ENCODE measurements at places on chromosomes 3 and 15.

GRCh38 chr3:28232659-28233058 lies 8.8 kb upstream of the CMC1 start:
- no peak for DNase-seq

GRCh38 chr15:40796041-40796440 lies 10.8 kb upstream of the ZFYVE19 start:
- DNase-seq: no peak

- DNase-seq: no peak
These were observed 29.6 kb downstream of the CHRD start for GRCh38 chr3:184409331-184409926.

GRCh38 chr3:89697321-89697916 lies 590.0 kb downstream of the EPHA3 start:
- DNase-seq: no peak

- DNase-seq: no peak
These were observed 148.8 kb upstream of the SLC6A11 start for GRCh38 chr3:10667269-10667668.

DNA sequence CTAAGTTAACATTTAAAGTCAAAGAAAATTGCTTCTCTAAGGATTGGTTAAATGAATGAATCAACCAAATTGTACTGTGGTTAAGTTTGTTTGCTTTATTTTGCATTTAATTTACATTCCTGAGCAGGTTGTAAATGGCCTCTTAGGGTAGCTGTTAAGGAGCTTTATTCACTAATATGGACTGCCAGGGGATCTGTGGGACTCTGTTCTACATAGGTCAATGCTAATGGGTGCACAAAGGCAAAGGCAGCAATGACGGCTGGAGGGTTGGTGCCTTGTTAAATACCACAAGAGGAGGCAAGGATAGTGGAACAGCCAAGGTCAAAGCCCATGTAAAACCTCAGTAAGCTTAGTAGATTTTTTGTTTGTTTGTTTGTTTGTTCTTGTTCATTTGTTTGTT lies 89.3 kb upstream of the P2RY1 start:
- no peak for DNase-seq

DNA sequence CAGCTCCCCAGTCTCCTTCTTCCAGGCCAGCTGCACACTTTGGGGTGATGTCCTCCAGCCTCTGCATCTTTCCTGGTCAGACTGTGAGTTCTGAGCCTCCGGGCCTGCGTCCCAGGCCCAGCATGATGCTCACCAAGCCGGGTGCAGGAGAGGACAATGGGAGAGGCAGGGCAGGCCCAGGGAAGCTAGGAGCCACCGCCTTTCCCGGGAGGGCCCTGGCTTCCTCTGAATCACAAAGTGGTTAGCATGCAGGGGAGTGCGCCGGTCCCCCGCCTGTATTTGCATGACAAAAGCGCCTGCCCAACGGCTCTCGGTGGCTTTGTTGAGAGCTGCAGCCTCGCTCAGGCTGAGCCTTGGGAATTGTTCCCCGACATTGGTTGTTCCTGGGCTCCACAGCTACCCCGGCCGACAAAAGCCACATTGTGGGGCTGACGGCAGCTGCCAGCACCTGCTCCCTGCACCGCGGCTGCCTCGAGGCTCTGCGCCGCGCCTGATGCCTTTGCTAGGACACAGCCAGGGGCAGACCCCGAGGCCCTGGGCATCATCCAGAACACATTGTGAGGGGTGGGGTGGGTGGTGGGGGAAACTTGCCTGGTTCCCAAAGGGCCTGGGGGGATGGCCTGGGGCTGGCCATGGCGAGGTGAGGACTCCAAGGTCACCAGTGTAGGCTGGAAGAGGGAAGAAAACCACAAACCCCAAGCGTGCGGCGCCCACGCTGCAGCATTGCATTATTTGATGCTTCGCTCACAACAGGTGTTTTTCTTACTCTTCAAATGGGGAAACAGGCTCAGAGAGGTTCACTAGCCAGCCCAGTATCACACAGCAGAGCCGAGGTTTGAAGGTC lies 20.0 kb upstream of the KLF13 start:
- peak; percentile 14 for DNase-seq

DNA sequence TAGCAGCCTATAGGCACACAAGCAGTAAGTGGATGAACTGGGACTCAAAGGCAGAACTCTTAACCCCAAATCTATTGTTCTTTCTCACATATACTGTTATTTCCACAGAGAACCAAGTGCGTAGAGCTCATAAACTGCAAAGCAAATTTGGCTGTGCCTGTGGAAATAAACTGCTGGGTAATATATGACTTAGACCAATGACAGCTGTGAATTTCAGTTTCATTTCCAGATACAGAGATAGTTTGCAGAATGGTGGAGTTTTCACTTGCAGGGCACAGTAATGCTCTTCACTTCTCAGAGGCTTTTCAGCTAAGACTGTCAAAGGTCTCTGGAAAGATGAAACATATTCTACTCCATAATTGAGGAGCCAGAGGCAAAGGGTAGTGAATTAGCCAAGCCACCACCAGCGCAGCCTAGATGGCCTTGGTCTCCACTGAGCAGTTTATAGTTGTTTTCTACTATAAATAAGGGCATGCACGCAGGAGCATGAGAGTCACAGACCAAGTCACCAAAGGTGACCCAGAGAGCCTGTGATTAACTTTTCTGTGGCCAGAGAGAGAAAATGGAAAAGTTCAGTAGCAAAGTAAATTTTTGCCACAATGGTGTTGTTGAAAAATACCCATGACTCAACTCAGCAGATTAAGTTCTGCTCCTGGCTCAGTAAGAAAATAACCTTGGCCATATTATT lies 180.7 kb upstream of the GRM7 start:
- no peak for DNase-seq

GRCh38 chr3:4695846-4696245 lies 202.7 kb downstream of the ITPR1 start:
- no peak for DNase-seq

GRCh38 chr15:51270706-51271105 lies 67.7 kb downstream of the CYP19A1 start:
- no peak for DNase-seq

GRCh38 chr3:57142411-57142723 lies 22.8 kb downstream of the IL17RD start:
- DNase-seq: no peak

GRCh38 chr3:55497250-55497649 lies 10.1 kb upstream of the WNT5A start:
- DNase-seq: no peak

GRCh38 chr15:50113992-50114780 lies 4.8 kb downstream of the ATP8B4 start:
- no peak for DNase-seq

- DNase-seq: no peak
These were observed 57.8 kb upstream of the PLSCR4 start for GRCh38 chr3:146308682-146309081.

- no peak for DNase-seq
These were observed 159.7 kb upstream of the POU1F1 start for GRCh38 chr3:87435926-87436620.

GRCh38 chr3:58965865-58966264 lies 84.0 kb downstream of the CFAP20DC start:
- DNase-seq: no peak

DNA sequence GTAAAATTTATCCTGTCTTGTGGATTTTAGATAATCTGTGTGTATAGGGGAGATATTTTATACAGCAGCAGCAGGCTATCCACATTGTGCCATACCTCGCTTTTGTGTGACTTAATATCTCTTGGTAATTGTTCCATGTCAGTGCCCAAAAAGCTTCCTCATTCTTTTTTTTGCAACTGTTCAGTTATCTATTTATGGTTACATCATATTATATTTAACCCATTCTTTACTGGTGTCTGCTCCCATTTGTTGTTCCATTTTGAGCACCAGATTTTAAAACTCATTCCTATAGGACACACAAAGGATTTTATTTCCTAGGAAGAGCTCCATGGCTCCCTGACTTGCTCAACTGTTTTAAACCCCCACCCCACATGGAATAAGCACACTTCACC lies 86.3 kb upstream of the RASGRP1 start:
- no peak for DNase-seq

DNA sequence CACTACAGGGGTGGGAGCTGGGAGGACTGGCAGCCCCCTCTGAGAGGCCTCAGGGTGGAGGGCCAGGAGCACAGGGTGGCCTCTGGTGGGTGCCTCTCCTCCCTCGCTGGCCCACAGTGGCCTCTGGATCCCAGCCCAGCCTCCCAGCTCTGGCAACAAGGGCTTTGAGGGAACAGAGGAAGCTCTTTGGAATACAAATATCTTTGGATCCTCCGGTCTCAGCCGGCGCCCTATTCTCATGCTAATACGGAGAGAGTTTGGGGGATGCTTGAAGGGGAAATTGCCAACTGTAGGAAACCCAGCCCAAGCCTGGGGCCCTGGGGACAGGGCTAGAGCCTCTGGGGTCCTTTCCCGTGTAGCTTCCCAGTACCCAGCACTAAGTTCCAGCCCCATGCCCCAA lies 33.4 kb upstream of the INSYN1 start:
- no peak for DNase-seq

GRCh38 chr15:71151081-71151480 lies 35.8 kb downstream of the THSD4 start:
- DNase-seq: no peak

DNA sequence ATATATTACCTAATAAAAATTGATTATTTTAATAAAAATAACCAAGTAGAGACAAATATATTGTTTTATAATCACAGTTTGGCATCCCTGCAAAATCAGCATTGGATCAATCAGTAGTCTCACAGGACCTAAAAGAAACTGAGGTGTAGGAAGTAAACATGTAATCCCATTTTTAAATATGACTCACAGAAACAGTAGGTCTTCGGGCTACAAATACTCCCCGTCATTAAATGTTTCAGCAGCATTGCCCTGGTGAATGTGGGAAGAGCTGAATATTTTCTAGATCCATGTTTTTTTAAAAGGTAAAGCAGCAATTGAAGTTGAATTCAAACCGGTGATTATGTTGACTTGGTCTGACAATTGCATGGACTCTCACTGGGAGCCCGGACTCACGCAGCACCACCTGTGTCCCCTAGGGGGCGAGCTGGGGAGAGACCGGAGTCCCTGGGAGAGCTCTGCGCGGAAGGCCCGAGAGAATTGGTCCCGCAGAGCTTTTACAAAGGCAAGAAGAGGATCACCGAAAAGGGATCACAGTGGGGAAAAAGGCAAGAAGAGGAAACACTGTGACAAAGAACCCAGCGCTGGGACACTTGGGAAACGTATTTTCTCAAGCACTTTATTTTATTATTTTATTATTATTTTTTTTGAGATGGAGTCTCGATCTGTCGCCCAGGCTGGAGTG lies 17.2 kb upstream of the USP3 start:
- DNase-seq: peak; percentile 97

- DNase-seq: no peak
These were observed 297.3 kb downstream of the DOCK3 start for GRCh38 chr3:50972029-50972428.

DNA sequence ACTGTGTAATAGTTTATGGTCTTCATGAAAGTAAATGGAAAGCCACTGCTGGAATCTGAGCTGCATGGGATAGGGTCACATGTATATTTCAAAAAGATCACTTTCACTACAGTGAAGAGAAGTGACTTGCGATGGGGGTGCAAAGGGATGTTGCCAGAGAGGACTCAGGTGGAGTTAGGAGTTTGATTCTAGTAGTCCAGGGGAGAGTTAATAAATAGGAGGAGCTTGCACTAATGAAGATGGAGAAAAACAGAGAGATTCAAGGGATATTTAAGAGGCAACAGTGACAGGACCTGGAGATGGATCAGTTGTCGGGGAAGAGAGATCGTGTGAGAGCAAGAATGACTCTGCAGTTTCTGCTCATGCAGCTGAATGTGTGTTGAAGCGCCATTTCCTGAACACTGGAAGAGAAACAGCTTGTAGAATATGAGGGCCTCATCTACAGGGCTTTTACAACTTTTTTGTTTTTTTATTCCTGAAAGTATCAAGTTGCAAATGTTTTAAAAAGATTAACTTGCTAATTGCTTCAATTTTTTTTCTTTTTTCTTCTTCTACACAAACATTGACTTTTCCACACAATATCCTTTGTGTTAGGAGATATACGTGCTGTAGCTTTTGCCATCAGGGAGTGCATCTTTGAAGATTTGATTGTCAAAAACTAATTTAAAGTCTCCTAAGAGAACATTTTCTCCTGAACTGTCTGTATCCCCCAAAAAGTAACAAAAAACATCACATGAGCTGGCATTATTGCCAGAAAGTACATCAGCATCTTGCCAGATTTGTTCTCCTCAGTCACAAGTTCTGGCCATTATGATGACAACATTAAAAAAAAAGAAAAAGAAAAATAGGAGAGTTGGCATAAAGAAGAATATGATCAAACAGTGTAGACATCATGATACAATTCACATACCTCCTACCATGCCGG lies 37.5 kb downstream of the SETMAR start:
- DNase-seq: no peak

DNA sequence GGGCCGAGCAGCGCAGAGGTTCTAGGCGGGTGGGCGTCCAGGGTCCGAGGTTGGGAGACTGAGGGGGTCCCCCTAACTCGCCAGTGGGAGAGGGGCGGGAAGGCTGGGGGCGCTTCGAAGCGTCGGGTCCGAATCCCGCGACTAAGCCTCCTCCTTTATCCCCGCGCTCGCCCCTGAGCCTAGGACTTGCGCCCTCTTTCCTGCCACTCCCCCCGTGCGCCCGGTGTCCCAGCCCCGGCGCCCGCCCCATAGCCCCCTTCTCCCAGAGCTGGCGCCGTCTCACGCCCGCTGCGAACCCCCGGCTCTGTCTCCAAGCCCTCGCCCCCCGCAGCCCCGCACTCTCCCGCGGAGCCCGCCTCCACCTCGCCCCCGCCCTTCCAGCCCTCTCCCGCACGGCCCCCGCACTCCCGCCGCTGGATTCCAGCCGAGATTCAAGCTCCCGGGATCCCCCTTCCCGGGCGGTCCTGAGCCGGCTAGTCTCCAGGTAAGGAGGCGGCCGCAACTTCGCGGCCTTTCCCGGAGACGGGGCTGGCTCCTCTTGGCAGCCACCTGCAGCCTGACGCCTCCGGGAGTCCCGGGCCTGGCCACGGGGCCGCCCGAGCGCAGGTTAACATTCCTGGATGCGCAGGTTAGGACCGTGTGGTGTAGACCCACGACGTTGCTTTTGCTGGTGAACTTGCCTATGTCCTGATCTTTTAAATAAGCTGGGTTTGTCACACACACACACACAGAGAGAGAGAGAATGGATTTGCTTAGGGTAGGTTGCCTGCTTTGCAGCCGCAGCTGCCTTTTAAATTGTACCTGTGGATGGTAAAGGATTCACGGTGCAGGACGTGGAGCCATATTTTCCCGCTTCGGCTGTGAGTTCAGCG lies 563 bp downstream of the PXYLP1 start:
- DNase-seq: peak; percentile 59

GRCh38 chr3:61157414-61157813 lies 93.8 kb downstream of the FHIT start:
- DNase-seq: no peak

GRCh38 chr3:16482770-16483531 lies 30.5 kb downstream of the RFTN1 start:
- no peak for DNase-seq

All from activated T-cell treated with anti-CD3 and anti-CD28 coated beads, Interleukin-2, amount 50 U/mL, for 48 hours (primary cell).